ENCODE measurements at places on chromosomes 5 and 9.

GRCh38 chr5:167797933-167798332 lies 493.5 kb upstream of the WWC1 start:
- DNase-seq, result no peak

DNA sequence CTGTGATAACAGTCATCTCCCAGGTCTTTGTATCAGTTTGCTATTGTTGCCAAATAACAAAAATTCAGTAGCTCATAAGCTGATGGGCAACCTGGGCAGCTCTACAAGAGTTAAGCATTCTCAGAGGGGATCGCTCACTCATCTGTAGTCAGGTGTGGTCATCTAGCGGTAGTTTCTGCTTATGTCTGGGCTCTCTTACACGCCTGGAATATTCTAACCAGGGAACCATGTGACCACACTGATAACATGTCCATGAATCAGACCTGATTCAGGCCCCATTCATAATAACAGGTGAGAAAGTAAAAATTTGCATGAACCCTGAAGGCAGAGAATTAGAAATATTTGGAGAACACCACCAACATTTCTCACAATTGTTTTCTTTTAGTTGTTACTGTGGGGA lies 576.1 kb downstream of the SLCO4C1 start:
- DNase-seq, result no peak

GRCh38 chr5:57366744-57367143 lies 115.9 kb downstream of the ACTBL2 start:
- peak; percentile 9 for DNase-seq

GRCh38 chr5:134240421-134240962 lies 14.6 kb upstream of the PPP2CA start:
- DNase-seq, result peak; percentile 77

GRCh38 chr5:71475788-71476384 lies 20.4 kb downstream of the BDP1 start:
- DNase-seq, result no peak

DNA sequence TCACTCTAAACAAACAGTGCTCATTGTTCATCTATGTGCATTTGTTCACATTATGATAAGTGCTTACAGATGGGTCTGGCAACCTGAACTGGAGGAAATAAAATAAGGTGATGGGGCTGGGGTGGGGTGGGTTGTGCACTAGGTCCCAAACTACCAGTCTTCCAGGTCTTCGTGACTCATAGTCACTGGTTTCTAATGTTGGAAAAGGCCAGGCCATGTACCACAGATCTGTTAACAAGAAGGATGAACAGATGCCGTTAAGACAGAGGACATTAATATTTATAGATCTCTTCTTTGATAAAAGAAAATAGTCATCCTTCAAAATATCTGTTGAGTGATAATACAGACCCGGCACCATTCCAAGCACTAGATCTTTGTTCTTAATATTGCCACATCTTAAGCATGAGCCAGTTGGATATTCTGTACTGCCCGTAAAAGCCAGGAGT lies 71.4 kb upstream of the STARD4 start:
- no peak for DNase-seq

GRCh38 chr9:9560382-9561035 lies 1052.3 kb downstream of the PTPRD start:
- DNase-seq, result no peak

DNA sequence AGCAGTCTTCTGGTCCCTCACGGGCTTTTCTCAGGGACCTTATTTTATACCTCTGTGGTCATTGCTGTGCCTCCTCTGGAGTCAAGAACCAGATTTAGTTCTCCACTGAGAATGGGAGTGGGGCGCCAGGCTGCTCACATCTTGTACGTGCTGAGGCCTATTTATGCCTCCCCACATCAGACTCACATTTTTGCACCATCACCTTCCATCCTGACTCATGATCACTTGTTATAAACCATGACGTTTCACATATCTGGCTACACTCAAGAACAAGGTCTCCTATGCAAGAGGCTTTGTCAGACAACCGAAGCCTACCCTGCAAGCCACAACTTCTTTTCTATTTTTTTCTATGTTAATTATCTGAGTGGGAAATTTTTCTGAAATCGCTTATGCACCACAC lies 10.7 kb downstream of the PRUNE2 start:
- no peak for DNase-seq

- DNase-seq, result no peak
These were observed 190.8 kb downstream of the ELAVL2 start for GRCh38 chr9:23635276-23635675.

DNA sequence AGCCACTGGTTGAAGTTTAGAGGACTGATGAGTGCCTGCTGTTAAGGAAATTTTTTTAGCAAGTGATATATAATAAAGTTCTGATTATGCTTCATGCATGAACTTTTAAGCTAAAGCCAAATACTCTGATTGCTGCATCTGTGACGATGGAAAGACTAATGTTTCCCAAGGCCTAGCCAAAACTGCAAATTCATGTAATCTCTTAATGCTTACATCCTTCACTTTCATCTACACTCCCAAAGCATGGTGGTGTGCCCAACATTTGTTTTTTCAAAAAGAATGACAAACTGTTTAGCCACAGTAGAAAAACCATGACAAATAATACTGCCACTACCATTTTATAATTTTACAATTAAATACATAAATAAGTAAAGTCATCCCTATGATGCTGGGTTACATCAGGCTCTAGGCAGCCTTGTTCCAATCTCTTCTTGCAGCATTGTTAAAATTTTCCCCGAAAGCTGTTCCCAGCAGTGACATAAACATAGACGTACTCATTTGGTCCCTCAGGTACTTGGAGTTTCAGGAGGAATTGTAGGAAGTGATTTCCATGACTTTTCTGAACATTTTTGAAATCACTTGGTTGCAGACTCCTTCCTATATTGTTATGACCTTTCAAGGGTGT lies 625.3 kb upstream of the DMAC1 start:
- DNase-seq, result no peak

DNA sequence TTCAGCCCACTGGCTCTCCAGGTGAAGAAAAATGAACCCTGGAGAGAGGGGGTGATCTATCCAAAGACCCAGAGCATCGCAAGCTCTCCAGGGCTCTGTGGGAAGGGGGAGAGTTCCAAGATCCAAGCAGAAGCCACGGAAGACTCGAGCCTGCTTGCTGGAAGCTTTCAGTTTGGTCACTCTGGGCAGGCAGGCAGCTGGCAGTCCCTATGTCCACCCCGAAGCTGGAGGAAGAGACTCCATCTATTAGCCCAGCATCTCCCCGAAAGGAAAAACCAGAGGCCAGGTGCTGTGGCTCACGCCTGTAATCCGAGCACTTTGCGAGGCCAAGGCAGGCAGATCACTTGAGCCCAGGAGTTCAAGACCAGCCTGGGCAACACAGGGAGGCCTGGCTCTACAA lies 10.7 kb upstream of the SPARC start:
- DNase-seq, result no peak

DNA sequence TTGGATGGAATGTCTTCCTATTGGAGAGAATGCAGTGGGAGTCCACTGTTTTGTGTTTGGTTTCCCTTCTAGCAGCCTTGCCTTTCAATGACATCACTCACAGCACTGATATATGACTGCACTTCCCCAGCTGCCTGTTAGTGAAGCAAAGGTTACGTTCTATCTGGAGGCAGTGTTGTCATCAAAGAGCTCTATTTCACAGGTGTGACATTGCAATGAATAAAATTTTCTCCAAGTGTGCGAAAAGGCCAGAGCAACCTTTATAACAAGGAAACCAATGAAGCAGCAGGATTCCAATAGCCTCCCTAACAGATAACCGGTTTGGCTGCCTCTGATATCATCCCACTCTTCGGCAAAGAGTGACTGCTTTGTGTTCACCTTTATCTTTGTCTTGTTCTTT lies 523.5 kb upstream of the ZNF608 start:
- no peak for DNase-seq

DNA sequence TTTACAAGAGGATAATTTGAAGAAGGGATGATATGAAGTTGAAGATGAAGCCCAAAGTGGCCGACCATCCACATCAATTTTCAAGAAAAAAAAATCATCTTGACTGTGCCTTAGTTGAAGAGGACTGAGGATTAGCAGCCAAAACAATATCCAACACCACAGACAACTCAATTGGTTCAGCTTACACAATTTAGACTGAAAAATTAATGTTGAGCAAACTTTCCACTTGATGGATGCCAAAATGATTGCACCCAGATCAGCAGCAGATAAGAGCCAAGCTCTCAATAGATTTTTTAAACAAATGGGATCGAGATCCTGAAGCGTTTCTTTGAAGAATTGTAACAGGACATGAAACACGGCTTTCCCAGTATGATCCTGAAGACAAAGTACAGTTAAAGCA lies 163.2 kb downstream of the GADD45G start:
- DNase-seq, result no peak

DNA sequence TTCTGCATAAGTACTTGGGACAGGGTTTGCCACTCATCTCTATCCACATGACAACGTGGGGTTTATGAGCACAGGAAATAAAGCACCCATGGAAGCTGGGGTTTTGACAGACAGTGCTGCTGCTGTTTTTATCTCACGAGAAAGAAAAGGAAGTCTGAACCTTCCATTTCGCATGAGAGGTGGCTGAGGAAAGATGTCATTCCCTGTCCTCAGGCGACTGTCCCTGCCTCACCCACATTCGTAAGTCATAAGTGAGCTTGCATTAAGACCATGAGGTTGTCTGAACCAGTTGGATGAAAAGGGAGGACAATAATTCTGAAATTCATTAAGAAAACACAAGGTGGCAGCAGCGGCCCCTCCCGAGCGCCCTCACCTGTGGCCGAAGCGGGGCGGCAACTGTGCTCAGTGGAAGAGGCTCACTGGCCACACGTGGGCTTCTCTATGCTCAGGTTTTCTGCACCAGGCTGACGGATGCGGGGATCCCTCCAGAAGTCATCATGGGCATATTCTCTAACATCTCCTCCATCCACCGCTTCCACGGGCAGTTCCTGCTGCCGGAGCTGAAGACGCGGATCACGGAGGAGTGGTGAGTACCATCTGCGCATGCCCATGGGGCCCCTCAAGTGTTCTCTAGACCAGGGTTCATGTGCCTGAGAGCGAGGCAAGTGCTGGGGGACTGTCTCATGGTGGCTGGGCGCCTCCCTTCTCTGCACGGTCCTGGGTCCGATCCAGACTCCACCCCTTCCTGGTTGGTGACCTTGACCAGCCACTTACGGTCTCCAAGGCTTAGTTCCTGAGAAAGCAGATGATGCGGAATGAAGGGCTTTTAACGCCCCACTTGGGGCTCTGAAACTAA lies 54.7 kb upstream of the SUSD3 start:
- peak; percentile 21 for DNase-seq

- no peak for DNase-seq
These were observed 54.3 kb downstream of the ADGRV1 start for GRCh38 chr5:90612919-90613318.

DNA sequence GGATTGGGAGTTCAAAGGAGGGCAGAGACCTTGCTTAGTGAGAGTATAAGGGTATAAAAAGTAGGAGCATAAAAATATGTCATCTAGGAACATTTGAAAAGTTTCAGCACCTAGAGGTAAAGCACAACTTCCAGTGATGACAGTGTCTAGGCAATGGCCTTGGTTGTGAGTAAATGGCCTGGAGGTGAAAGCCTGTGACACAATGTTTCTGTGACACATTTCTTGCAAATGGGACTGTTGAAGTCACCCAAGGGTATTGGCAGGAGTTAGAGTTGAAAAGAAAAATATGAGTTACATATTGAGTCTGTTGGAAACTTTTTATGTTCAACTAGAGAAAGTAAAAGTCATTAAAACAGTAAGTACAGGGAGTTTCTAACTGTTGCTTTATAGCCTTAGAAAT lies 14.8 kb downstream of the C5orf47 start:
- no peak for DNase-seq

GRCh38 chr5:133531178-133531577 lies 81.2 kb downstream of the FSTL4 start:
- no peak for DNase-seq

- no peak for DNase-seq
These were observed 45.8 kb downstream of the PLEKHG4B start for GRCh38 chr5:137741-138140.

GRCh38 chr5:50700706-50701105 lies 34.3 kb downstream of the PARP8 start:
- DNase-seq, result no peak

DNA sequence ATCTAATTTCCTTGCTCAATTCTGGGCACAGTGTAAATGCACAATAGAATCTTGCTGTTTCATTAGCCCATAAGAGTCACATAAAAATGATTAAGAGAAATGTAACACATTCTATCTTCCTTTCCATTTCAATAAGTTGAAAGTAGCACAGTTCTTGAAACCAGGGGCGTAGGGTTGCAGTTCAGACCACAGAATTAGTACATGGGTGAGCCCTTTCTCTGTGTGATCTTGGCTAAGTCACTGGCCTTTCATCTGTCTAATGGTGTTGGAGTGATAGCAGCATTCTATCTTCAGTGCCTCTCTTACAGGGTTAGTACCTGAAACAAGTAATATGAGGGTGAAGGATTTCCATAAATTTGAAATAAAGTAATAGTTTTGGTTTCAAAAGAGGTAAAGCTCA lies 445.3 kb upstream of the ZNF462 start:
- DNase-seq, result no peak

DNA sequence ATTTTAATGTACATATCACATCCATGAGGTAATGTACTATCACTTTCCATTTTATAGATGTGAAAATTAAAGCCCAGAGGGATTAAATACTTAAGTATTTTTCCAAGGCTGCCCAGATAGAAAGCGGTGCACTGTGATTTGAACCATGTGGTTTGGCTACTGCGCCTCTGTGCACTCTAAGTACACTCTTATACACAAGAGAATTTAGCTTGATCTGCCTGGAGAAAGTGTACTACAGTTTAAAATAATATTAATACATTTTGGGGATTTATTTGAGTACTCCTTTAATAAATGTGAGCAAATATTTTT lies 360.4 kb upstream of the ACTBL2 start:
- no peak for DNase-seq

DNA sequence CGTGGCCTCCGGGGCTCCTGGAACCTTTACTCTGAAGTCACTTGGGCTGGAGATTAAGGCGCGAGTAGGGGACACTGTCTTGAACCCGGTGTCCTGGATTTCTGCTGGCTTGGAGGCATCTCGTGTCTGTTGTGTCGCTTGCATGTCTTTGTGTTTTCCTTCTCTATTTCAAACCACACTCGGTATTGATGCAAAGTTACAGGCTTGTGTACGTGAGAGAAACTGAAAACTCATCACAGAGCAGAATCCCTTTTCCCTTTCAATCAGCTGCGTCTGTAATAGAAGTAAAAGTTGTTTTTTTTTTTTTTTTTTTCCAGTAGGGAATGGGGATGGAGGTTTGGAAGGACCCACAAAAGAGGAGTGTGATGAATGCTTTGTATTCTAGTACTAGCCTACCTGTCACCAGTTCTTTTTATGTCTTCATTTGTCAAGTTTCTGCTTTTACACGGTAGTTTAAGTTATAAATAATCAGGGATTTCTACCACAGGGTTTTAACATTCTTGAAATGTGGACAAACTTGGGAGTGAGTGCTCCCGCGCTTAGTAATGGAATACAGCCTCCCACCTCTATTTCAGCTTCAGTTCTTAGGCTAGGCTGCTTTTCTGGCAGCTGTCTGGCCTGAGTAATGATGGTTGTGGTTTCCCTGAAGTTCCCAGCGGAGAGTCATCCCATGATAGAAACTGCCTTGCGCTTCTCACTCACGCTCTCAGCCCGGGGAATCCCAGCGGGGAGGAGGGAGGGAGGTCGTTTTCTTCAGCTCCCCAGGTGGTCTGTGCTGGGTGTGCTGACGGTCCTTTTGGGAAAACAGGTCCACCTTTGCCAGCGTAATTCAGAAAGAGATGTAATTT lies 763 bp downstream of the TJP2 start:
- peak; percentile 97 for DNase-seq
